ENCODE measurements at places on chromosomes 5 and 9.

DNA sequence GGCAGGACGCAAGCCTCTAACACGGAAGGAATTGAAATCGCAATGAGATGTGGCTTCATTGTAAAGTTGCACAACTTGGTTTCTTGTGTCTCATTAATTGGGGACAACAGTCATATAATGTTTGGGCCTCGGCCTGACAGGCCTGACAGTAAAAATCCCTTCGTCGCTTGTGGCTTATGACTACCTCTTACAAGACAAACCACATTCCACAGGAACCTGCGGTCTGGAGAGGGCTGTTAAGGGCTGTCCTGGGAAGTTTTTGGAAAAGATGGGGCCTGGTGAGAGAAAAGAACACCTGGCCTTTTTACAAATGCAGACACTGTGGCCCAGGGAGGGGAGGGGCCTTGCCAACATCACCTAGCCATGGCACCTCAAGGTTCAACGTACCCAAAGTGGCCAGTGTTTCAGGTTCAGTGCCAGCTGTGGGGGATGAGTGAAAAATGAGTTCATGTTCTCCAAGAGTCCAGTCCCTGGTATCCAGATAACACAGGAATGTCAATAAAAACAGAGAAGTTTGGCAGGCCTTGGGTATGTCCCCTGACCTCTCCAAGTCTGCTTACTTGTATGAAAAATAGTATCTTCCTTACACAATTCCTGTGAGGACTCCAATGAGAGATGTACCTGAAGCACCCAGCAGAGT, 22.2 kb downstream of the SHB start:
- DNase-seq = no peak

GRCh38 chr9:89000973-89001916, 10.0 kb downstream of the S1PR3 start:
- peak; percentile 46 for DNase-seq

DNA sequence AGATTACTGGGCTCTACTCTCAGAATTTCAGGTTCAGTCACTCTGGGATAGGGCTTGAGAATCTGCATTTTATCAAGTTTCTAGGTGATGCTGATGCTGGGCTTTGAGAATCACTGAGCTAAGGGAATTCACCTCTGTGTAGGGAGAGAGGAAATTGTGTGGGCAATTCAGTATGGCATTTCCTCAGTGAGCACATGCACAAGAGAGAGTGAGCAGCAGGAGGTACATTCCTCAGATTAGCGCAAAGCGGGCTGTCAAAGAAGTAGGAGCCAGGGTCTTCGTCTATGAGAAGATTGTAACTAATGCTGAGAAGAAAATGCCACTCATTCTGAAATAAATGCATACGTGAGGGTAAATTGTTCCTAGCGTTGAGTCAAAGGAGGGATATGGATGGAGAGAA, 175.9 kb downstream of the KIF4B start:
- no peak for DNase-seq

- no peak for DNase-seq
Observed at GRCh38 chr5:64619609-64620008, 70.7 kb upstream of the SHISAL2B start.

DNA sequence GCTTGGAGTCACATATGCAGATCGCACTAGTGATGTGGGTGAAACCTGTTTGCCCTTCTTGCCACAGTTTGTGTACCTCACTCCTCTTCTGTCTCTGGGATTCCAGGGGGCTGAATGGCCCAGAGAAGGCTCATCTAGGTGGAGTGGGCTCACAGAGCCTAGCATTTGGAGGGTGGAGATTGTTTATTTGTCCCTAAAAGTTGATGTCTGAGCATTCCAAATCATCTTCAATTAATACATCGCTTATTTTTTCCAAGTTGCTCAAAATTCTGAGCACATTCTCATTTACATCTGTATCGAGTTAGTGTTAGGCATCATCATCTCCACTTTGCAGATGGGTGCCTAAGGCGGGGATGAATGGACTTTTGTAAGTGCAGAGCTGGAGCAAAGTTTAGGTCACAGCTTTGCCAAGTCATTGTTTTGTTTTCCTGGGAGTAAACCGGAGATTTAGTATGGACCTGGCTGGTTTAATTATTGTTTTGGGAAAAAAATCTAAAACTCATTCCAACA, 2.0 kb downstream of the ABL1 start:
- DNase-seq = no peak

GRCh38 chr5:79229357-79230174, 6.4 kb upstream of the JMY start:
- no peak for DNase-seq

DNA sequence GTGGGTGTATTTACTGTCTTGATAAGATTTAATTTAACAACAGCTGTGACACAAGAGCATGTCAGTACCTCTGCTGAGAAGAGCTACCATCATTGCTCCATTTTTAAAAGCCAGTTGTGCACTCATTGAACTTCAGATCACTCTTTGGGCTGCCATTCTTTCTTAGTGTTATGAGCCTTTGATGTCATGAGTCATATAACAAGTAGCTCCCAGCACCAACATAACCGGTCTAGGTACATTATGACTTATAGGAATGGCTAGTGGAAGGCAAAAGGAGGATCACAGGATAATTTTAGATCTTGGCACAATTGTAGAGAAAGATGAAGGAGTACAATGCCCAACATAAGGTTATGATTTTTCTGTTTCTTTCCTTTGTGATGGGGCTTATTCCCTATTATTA, 170.8 kb upstream of the FBN2 start:
- no peak for DNase-seq

DNA sequence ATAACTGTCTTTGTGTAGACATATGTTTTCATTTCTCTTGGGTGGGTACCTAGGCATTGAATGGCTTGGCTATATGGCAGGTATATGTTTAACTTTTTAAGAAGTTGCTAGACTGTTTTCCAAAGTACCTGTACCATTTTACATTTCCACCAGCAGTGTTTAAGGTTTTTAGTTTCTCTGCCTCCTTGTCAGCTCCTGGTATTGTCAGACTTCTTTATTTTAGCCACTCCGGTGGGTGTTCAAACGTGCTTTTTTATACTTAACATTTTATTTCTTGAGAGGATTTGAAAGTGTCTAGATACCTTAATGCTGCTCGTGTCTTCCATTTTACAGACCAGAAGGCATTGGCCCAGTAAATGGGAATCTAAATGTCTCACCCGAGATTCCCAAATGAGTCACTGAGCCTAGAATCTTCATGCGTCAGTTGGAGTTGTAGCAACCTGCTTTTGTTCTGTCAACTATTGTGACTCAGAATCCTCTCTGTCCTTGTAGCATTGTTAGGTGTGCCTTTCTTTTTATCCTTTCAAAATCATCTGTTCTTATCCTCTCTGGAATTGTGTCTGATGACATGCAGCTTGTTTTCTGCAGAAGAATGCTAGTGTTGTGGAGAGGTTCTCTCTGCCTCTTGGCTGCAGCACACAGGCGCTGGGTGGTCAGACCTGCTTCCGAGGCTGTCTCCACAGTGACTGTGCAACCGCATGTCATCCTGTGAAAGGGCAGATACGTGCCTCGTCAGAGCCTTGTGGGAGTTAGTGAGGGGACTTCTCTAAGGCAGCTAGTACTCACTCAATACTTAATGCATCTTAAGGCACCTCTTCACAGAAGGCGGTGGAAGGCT, 291.8 kb downstream of the AOPEP start:
- DNase-seq = no peak

DNA sequence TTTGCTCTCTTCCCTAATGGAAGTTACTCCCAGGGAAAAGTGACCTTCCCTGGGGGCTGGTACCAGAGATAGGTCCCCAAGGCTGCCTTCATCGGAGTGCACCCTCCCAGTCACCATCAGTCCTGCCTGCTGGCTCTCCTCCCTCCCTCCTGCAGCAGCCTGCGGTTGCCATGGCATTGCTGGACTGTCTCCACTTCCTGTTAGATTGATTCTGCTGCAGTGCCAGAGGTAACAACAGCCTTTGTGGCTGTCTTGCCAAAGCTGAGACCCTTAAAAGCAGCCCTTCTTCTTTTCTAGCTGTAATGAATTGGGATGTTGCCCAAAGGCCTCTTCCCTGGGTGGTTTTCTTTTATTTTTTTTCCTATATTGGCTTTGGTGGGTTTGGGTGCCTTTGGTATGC, 78.1 kb upstream of the PRLR start:
- no peak for DNase-seq

DNA sequence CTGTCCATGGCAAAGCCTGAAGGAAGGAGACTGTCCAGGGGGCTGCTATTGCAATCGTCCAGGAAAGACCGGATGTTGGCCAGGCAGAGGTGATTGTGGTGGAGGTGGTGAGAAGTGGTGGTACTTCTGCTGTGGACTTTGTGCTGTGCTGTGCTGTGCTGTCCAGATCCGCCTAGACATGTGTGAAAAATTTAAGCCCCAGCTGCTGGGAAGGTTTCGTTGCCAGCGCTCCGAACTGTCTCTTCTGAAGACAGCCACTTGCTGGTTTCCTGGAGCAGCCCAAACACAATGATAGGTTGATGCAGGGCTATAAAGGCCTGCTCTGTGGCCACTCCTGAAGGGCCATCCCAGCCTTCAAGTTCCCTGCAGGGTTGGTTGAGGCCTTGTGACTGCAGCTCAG, 223.0 kb upstream of the MPDZ start:
- no peak for DNase-seq

GRCh38 chr5:174832025-174832424, 107.6 kb downstream of the MSX2 start:
- no peak for DNase-seq

DNA sequence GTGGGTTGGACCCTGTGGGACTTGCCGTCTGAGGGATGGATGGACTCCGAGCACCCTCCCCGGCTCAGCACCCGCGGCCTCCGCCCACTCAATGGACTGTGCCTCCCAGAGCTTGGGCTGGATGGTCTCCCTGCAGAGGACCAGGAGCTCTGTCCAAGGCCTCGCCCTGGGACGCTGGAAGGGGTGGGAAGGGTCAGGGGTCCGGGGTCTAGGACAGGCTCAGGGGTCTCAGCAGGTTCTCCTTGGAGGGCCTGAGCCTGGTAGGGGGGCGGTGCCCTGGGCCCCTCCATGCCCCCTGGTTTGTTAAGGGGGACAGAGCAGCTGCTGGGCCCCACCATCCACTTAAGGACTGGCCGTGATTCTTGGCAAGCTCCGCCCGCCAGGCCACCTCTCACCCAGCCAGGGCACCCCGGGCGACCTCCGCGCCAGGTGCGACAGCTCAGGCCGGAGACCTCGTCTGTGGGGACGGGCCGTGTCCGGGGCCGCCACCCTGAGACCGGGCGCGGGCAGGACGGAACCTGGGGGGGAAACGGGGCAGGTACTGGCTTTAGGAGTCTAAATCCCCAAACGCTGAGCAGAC, 29.2 kb downstream of the EXOC3 start:
- no peak for DNase-seq

DNA sequence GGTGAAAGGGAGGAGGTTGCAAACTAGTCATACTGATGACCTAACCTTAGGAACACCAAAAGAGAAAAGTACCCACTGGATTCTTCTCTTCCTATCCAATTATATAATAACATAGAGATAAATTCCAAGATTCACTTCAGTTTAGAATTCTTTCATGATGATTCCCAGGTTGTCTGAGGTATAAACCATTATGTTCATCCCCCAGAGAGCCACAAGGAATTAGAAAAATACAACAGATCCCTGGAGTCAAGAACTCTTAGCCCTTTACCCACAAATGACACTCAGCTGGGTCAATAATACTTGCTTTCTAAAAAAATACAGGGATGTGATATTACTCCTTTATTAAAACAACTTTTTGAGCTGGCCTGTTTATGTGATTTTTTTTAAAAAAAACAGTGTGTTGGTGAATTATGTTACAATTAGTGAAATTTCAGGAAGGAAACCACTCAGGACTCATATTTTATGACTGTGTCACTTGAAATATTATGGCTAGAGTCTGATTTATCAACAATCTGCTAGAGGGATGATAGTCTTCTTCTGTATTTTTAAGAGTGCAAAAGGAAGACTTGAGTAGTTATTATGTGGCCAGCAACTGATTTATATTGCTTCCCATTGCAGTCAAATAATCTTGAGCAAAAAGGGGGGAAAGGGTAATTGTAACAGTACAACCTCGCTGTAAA, 338.2 kb downstream of the NFIB start:
- DNase-seq = no peak

DNA sequence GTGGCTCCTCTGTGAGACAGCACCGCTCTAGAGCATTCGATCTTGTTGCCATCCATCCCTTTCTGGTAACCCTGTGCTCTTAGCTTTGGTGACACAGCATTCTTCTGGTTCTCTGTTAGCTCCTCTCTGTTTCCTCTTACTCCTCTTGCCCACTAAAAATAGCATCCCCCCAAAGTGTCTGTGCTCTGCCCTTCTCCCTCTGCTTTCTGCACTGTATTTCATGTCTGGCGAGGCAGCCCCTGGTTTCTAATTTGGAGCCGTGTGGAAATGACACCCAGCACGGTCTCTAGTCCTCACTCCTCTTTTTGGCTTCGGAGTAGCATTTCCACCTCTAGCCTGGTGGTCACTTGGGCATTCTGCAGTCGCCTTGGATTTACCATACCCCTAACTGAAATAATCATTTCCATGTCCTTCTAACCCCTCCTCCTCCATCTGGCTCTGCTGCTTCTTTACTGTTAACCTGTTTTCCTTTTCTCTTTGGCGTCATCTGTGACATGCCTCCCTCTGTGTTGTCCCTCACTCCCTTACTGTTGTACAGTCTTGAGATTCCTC, 23.8 kb downstream of the NPR3 start:
- DNase-seq = no peak

DNA sequence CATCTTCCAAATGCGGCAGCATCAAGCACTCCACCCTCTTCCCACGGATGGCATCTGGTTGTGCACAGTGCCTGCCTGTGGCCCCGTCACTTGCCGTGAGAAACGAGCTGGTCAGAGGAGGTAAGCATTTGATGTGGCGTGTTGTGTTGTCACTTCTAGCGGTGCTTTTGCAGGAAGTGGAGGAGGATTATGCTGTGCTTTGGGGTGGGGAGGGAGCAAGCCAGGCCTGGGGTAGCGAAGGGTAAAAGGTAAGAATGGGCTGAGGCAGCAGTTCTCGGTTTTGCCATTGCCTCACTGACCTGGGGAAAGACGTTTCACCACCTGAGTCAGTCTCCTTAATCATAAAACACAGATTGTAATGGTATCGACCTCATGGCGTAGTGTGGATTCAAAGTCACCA, 2.3 kb upstream of the POMT1 start:
- DNase-seq = peak; percentile 62

DNA sequence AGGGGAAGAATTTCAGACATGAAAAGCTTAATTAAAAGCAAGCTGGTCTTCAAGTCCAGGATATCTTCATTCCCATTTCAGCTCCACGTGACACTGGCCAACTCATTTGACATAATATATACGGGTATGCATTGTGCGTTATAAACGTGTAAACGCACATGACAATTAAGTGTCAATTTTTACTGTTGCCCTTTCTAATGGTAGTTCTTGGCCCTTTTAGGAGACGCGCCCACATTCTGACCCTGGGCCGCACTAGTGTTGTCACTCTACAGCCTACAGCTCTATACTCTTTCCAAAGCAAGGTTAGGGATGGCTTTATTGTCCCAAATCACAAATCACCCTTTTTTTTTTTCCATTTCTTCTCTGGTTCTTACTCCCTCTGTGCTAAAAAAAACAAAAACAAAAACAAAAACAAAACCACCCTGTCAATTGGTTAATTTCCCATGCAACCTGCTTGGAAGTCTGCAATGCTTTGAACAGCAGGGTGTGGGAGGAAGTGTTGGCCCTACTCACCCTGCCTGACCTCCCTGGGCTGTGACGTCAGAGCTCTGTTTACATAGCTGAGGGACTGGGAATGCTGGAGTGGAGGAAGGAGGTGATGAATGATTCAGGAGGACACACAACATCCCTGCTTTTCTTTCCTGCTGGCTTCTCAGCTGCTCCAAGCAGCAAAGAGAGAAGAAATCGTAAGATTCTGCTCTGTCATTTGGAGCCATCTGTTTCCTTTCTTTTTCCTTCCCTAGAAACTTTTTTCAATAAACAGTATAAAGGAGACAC, 19.3 kb downstream of the RFK start:
- DNase-seq = no peak

- DNase-seq = no peak
Observed at GRCh38 chr9:95565982-95566381, 49.2 kb upstream of the PTCH1 start.
